ENCODE measurements at places on chromosomes 12 and 14. TPM values are rescaled to one million over a fixed set of nuclear protein-coding genes. Genes with fewer than 3 reads are reported as not detected.

GRCh38 chr12:90216020-90216552, 507.4 kb upstream of the ATP2B1 start:
- DNase-seq: no peak

- DNase-seq: no peak
Measured at GRCh38 chr14:87878959-87879358, 114.0 kb downstream of the GALC start.

GRCh38 chr12:117580718-117581062, 219.3 kb upstream of the NOS1 start:
- DNase-seq: no peak

DNA sequence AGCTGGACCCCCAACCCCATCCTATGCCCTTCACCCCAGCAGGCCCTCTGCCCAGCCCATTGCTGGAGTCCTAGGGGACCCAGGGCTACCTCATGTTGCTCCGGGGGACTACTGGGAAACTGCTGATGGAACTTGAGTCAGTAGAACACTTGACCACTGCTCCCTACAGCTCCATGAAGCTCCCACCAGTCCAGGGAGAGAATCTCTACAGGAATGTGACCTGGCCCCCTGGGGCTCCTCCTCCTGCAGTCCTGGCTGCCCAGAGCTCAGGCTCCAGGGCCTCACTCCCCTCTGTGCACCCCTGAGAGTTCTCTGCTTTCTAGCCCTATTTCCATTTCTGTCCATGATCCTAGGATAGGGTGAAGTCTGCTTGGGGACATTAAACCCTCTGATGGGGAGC, 10.8 kb upstream of the AQP2 start:
- no peak for DNase-seq

GRCh38 chr14:69685218-69685616, 73.8 kb downstream of the SUSD6 start:
- no peak for DNase-seq

Gene RDH16
- 0.05 TPM for total RNA-seq

Gene TSPAN19
- not detected for total RNA-seq

Gene KIF26A
- total RNA-seq: 0.05 TPM

DNA sequence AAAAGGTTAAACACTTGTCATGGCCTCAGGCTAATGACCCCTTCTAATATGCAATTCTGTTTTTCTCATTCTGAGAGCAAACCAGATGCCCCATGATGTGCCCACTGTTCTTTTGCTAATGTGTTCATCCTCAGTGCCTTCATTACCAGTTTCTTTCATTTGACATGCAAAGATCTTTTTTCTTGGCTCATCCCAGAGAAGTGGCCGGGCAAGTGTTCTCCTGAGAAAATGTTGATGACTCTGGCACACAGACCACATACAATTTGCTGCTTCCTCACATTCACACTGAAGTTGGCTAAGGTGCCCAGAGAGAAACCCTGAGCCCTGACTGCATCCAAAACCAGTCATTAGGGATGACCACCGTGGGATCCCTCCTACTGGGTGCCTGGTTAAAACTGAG, 833.3 kb downstream of the DIO2 start:
- DNase-seq: no peak

- no peak for DNase-seq
Measured at GRCh38 chr14:37037636-37038387, 134.6 kb downstream of the SLC25A21 start.

Gene GZMB
- 0.26 TPM for total RNA-seq

DNA sequence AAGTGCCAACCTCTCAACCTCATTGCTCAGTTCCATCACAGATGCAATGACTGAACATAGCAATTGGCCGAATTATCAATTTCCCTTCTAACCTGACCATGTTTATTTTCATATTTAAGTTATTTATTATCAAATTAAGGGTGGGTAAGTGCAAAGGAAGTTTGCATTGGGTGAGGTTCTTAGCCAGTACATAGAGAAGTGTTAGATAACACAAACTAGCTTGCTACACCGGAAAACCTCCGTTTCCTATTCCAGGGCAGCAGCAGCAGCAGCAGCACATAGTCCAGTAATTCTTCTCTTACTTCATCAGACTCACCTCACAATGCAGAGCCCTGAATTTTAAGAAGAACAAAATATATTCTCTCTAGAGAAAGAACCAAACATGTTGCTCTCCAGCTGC, 200.5 kb upstream of the OR4E1 start:
- no peak for DNase-seq

DNA sequence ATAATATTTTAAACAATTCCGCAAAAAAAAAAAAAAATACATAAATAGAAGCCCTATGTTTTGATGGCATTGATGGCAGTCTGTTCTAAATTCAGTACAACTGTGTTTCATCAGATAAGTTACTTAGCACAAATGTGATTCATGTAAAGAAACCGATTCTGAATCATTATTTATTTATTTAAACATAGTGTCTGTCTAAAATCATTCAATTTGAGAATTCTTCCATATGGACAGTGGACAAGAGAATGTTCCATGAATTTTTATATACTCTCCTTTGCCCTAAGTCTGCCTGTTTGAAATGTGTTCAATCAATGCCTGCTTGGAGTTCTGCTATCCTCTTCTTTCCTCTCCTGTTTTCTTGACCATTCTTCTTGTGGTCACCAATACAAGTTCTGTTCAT, 126.5 kb downstream of the PDE3A start:
- DNase-seq: no peak

- no peak for DNase-seq
Measured at GRCh38 chr12:99130808-99131553, 485.9 kb downstream of the APAF1 start.

- DNase-seq: no peak
Measured at GRCh38 chr14:45194964-45195363, 58.0 kb downstream of the MIS18BP1 start.

Gene NTS
- total RNA-seq: not detected

DNA sequence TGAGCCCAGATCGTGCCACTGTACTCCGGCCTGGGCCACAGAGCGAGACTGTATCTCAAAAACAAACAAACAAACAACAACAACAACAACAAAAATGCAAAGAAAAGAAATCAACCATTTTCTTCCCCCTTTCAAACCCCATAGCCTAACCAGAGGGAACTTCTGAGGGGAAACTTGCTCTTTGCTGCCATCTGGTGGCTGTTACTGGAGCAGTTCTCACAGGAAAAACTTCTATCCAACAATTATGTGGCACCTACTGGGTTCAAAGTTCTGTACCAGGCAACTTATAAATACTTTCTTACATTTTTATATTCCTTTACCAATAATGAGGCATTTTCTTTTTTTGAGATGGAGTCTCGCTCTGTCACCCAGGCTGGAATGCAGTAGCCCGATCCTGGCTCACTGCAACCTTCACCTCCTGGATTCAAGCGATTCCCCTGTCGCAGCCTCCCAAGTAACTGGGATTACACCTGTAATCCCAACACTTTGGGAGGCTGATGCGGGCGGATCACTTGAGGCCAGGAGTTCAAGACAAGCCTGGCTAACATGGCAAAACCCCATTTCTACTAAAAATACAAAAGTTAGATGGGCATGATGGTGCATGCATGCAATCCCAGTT, 50.9 kb upstream of the BICDL1 start:
- DNase-seq: peak; percentile 21

GRCh38 chr14:77660754-77661153, 44.3 kb upstream of the SPTLC2 start:
- no peak for DNase-seq

Gene ZNF268
- 1.4 TPM for total RNA-seq

- peak; percentile 77 for DNase-seq
Measured at GRCh38 chr14:32457213-32457920, 128.3 kb downstream of the AKAP6 start.

- DNase-seq: no peak
Measured at GRCh38 chr12:130053651-130054069, 108.6 kb upstream of the FZD10 start.

DNA sequence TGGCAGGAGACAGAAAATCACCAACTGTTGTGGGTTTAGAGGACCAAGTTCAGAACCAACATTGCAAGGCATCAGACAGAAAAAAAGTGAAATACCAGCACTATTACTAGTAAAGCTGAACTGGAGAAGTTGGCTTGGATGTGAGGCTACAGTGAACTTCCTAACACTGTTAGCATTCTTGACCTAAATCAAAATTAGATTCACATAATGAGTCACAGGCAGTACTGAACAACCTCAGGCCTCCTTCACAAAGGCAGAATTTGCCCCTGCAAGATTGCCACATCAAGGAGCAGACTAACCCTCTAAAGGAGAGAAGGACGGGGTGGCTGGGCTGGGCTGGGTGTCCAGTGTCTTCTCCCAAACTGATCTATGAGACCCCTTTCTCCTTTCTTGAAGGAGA, 539.7 kb downstream of the SNAPC1 start:
- DNase-seq: no peak

DNA sequence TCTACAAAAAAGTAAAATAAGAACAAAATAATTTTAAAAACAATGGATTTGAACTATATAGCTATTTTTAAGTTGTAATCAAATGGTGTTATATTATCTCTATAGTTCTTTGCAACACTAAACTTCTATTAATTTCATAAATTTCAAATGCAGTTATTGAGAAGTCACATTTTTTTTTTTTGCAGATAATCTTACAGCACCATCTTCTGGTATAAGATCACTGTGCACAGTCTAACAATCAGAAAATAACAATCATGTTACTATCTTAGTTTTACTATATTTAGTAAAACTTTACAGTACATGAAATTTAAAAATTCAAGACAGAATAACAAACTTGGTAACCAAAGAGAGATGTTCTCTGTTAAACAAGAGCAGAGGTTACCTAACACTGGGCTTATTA, 40.6 kb downstream of the GXYLT1 start:
- DNase-seq: no peak
